ENCODE measurements at places on chromosomes 1 and 21.
A peak's percentile ranks its signal among the peaks of the same experiment; 100 is the strongest.

GRCh38 chr1:59685666-59686065, 129.1 kb upstream of the HOOK1 start:
- DNase-seq: no peak

GRCh38 chr1:57910782-57911181, 486.9 kb upstream of the DAB1 start:
- DNase-seq: no peak

DNA sequence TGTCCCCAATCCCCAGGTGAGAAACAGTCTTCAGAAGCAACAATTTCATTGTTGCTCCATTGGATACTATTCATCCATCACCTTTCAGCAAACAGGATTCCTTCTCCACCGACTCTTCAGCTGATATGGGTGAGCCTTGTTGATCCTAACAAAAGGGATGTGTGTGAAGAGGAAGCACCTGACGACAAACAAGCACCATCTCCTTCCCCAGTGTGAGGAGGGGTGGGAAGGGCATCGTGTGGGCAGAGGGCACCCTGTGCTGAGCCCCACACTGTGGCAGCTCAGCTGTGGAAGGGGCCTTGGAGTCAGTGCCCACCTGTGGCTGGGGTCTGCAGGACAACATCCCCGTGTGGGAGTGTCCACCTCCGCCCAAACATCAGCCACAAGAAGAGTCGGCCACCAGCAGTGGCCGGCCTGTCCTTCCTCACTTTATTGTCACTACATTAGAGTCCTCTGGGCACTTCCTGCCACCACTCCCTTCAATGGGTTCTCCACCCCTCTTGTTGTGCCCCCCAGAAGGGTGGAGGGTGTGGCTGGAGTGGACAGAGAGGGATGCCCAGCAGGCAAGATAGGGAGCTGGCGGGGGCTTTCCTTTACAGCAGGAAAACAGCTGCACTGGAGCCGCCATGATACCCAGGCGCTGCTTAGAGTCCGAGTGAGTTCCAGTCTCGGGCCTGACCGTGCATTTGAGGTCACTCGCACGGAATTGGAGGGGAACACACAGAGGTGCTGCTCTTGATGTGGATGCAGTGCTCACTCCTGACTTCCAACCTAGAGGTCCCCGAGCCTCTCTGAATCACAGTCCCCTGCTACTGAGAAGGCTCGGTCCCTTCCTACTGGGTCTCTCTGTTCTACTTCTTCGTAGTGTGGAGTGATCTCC, 40.9 kb downstream of the VPS26C start:
- no peak for DNase-seq

DNA sequence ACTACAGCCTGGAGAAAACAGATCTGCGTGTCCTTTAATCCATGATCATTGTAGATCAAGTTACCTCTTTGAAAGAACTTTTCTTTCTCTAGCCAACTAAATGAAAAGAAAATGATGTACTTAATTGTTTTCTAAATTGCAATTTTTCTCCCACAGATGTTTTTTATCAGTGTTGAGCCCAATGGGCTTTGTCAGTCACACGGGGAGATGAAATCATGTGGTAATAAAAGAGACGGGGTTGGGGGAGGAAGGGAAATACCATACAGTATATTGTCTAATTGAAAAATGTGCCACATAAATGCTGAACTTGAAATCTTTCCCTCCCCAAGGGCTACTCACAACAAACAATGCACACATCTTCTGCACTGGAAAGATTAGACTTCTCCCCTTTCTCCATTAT, 58.4 kb downstream of the NTMT2 start:
- no peak for DNase-seq

GRCh38 chr1:220882061-220882891, 3.0 kb downstream of the HLX start:
- DNase-seq: no peak

DNA sequence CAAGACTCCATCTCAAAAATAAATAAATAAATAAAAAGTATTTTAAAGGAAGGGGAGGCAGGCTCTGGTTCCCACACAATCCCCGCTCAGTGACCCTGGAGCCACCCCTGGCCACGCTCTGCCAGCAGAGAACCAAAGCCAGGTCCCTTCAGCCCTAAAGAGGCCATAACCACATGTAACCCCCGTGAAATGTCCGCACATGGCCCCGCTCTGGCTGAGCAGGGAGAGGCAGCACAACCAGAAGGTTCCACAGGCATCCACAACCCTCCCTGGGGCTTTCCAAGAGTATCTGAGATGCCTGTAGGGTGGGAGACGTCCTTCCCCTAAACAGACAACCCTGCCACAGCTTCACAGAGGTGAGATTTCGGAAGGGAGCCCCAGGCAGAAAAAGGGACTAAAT, 1.4 kb upstream of the ARF1 start:
- DNase-seq: no peak

DNA sequence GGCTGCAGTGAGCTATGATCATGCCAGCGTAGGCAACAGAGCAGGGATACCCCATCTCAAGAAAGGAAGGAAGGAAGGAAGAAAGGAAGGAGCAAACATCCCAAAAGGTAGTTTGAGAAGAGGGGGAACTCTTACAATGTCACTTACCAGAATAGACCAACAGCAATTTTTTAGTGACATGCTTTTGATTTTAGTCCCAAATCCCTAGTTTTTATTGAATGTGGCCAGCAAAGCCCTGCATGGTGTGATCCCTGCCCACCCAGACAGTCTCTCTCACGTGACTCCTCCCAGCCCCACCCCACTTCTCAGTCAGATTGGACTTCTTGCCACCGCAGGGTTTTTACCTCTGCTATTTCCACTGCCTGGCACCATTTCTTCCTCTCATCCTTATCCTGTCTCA, 39.8 kb upstream of the HNRNPU start:
- DNase-seq: no peak

- DNase-seq: no peak
These were observed 213.4 kb downstream of the APP start for GRCh38 chr21:25956993-25957714.

GRCh38 chr1:98184856-98185255, 264.0 kb upstream of the DPYD start:
- DNase-seq: no peak

GRCh38 chr1:240914506-240914905, 302.6 kb upstream of the GREM2 start:
- DNase-seq: no peak

GRCh38 chr1:244439391-244440032, 12.2 kb downstream of the ADSS2 start:
- DNase-seq: no peak

GRCh38 chr1:163652441-163652840, 330.7 kb downstream of the NUF2 start:
- no peak for DNase-seq

GRCh38 chr1:25430073-25430966, at the start of gene MACO1:
MACO1 (plus strand) TSS chr1:25430897; CDS start chr1:25431099, 202 bp downstream.
- DNase-seq: peak; percentile 95

DNA sequence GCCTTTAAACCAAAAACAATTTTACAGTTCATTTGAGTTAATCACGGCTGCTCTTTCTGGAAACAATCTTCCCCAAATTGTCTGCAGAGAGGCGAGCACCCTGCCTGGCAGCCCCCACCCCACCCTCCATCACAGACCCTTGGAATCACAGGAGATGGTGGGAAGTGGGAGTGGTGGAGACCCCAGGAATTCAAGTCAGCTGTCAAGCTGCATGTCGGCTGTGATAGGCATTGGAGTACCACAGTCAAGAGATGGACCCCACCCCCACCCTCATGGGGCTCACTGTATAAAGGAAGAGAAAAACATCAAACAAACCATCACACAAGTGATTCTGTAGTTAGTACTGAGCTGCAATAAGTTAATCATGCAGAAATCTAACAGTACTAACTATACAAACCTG, 360.4 kb downstream of the MATN1 start:
- no peak for DNase-seq

DNA sequence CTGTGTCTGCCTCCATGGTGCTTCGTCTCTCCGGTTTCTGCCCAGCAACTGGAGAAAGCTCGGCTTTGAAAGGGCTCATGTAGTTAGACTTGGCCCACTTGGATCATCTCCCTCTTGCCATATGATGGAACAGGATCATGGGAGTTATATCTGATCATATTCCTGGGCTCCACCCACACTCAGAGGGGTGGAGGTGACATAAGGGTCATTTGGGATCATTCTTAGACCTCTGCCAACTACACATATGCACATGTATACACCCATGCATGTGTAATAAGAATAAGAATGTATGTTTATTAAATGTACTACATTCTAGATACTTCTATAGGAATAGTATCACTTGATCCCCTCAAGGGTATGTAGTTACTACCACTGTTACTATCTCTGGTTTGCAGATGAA, 74.1 kb upstream of the WNT4 start:
- DNase-seq: no peak

- no peak for DNase-seq
These were observed 157.0 kb downstream of the PCBP3 start for GRCh38 chr21:45800339-45801080.

GRCh38 chr1:228850141-228851100, 115.1 kb downstream of the RHOU start:
- no peak for DNase-seq

DNA sequence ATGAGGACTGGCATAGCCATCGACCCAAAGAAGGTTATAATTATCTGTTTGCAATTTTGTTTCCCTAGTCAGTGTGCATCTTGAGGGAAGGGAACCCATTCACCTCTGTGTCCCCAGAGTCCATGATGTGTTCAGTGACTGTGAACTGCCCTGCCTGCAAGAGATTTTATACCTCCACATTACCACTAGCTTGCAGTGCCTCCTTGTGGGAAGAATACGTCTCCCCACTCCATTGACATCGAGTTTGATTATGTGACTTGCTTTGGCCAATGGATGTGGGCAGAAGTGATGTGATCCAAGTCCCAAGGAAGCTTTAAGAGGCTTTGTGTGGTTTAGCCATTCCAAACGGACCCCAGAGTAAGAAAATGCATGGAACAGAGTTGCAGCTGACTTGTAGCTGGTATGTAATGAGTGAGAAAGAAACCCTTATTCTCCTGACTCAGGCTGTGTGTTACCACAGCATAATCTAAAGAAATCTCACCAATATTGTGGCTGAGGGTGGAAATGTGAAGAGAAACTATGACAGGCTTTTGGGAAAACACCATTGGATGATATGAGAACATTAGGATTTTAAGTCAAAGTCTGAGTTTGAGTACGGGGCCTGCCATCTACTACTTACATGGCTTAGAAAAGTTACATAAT, 47.8 kb upstream of the NRDC start:
- no peak for DNase-seq

GRCh38 chr1:108961198-108961597, 2.1 kb downstream of the CLCC1 start:
- DNase-seq: no peak

- no peak for DNase-seq
These were observed 590 bp downstream of the TMOD4 start for GRCh38 chr1:151175041-151175741.

DNA sequence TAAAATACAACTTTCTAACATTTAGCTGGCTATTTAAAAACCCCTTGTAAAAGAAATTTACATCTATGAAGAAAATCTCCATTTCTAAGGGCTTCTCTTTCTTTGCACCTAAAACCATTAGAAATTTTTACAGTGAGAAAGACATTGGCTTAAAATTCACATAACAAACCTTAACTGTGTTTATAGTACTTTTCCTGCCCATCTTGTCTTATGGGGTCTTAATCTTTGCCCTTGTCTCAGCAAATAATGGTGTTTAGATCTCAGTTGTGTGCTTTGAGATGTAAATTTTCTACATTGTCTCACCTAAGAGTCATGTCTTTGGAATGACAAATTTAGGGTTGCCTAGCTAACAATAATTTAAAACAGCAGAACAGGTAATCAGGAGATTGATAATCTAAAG, 71.5 kb downstream of the DDAH1 start:
- DNase-seq: no peak

- no peak for DNase-seq
These were observed 52.2 kb downstream of the MAP3K7CL start for GRCh38 chr21:29182691-29183092.

GRCh38 chr1:217096200-217096599, 373.0 kb upstream of the ESRRG start:
- DNase-seq: no peak

DNA sequence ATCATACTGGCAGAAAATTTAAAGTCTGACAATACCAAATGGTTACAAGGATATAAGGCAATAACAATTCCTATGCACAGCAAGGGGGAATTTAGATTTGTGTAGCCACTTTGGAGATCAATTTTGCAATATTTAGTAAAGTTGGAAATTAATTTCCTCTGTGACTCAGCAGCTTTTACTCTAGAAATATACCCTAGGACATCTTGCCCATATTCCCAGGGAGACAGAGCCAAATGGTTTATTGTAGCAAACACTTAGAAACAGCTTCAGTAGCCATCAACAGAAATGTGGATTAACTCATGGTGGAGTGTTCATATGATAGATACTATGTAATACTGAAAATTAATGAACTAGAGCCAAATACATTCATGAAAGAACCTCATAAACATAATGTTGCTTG, 104.6 kb downstream of the BACH1 start:
- no peak for DNase-seq

- no peak for DNase-seq
These were observed 390.0 kb downstream of the DISC1 start for GRCh38 chr1:232016616-232017015.

DNA sequence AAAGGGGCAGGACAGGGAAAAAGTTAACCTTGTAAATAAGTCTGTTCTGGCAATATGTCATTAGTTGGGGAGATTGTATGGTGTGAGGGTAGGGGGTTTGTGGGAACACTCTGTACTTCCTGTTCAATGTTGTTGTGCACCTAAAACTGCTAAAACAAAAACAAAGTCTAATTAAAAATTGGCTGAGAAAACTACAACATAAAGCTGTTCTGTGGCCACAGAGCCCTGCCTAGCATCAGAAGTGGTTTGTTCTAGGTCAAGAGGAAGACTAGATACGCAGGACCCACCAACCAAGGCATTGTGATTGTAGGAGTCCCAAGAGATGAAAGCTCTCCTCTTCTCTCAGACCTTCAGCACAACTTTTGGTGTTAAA, 81.0 kb upstream of the LRRC8D start:
- no peak for DNase-seq

- no peak for DNase-seq
These were observed 31.0 kb downstream of the TMCC2 start for GRCh38 chr1:205258719-205259118.

DNA sequence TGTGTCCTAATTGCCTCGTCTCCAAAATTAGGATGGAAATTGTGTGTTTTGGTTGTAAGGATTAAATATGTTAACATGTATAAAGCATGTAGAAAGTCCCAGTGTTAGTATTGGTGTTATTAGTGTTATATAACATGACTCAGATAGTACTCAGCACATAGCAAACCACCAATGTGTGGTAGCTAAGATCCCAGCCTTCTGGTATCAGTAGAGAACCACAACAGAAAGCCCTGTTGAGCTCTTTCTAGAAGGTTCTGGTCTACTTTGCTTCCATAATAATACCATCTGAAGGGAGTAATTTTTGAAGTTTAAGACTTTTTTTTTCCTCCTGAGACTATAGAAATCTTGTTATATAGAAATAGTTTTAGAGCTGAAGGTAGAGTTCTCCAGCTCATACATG, 259.3 kb upstream of the SGIP1 start:
- DNase-seq: no peak

GRCh38 chr1:112070677-112071076, 81.2 kb upstream of the KCND3 start:
- no peak for DNase-seq

- no peak for DNase-seq
These were observed 20.6 kb upstream of the GRHL3 start for GRCh38 chr1:24298606-24299005.

- no peak for DNase-seq
These were observed 5.1 kb downstream of the C1orf87 start for GRCh38 chr1:60068393-60069045.
